Choroid plexus epithelial cell (primary cell): ENCODE measurements at places on chromosomes 1 and 21.

DNA sequence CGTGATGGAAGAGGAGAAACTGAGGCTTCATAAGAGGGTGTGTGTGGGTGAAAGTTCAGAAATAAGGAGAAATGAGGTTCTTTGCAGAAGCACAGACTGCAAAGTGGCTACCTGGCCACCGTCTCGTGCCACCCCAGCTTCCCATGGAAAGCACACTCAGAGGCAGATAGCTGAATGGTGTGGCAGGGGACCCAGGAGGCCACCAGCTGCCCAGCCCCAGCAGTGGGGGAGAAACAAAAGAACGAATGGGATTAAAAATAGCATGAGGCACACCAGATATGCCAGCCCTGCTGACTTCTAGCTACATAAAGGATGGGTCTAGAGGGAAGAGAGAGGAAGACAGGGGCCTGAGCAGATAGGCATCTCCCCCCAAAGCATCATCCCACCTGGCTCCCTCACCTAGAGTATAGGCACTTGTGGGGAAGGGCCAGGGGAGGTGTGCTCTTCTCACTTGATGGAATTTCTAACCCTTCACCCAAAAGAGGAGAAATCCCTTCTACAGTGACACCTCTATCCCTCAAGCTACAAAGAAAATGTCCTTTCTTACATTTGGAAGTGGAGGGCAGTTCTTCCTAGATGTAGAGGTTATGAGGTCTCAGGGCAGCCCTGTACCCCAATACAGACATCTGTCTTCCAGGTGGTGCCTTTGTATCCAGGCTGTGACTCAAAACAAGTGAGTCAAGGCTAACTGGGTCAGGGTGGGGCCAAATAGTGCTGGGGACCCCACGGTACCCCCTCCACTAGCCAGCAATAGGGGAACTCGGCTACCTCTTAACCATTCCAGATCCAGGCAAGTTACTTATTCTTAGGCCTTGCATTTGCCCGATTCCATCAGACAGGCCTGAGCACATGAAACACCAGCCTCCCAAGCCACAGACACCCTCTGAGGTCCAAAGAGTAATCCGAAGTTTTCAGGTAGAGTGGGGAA lies 3.5 kb downstream of the HDGF start:
- no peak for DNase-seq

DNA sequence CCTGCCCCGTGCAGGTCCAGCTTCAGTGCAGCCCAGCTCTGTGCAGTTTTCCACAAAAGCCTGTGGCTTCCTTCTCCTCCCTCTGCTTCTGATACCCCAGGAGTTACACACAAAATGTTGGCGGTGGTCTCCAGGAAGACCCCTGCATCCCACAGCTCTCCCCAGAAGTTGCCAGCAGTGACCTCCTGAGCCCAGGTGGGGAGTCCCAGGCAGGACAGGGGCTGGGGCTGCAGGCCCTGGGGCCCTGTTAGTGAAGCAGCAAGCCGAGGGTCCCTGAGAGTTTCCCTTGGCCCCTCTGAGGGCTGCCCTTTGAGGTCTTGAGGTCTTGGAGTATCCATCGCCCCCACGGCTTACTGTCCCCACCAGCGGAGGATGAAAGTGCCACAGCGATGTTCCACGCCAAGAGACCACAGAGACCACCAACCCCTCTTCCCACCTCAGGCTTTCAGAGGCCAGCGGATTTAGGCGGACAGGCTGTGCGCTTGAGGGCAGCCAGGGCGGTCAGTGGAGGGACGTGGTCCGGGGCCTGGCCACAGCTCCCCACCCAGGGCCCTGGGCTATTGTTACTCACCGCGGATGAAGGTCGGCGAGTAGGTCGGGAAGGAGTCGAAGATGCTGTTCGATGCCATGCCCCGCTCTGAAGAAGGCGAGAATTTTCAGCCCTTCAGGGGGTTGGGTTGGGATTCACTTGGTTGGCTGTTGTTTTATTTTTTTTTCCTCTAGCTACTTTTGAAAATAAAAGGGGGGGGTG lies 34.0 kb upstream of the RUNX3 start:
- no peak for DNase-seq

DNA sequence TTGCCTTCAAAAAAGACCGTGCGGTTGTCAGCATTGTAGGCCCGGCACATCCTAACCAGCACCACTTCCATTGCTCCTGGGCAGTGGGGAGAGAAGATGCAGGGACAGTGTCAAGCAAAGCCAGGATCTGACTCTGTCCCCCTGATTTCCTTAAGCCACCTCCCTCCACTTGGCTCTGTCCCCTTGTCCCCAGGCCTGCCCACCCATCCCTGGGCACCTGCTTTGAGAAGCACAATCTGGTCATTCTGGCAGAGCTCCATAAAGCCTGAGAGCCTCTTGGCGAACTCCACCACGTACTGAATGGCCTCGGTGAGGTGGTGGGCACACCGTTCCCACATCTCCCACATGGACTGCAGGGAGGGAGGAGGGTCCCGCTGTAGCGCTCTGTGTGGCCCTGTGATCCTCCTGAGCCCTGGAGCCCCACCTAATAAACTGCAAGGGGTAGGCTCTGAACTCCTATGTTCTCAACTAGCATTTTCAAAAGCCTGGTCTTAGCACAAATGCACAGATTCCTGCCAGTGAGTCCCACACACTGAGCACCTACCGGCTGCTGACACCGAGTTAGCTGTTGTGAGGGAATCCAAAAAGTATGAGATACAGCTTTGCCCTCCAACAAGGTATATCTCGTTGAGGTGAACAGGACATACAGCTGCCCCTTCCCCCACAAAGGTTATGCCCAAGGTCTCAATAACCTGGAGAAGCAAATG lies 8.2 kb upstream of the LINGO4 start:
- no peak for DNase-seq

- DNase-seq, result peak; percentile 14
These were observed 14.3 kb downstream of the PDZK1 start for GRCh38 chr1:145692785-145693443.
